ENCODE measurements at places on chromosomes 3 and 15.

- no peak overlapping the region for H3K27ac ChIP-seq
- no peaks in the 10 kb centered on the region for H3K4me1 ChIP-seq
- H3K4me3 ChIP-seq = no peak overlapping the region
These were observed 9.6 kb downstream of the ZBTB11 start for GRCh38 chr3:101667331-101667730.

GRCh38 chr15:38195191-38195901, 57.3 kb upstream of the SPRED1 start:
- no peak overlapping the region for H3K4me3 ChIP-seq
- H3K36me3 ChIP-seq = no peaks in the 10 kb centered on the region
- H3K4me1 ChIP-seq = no peaks in the 10 kb centered on the region
- no peaks in the 10 kb centered on the region for H3K27me3 ChIP-seq
- H3K27ac ChIP-seq = no peak overlapping the region

DNA sequence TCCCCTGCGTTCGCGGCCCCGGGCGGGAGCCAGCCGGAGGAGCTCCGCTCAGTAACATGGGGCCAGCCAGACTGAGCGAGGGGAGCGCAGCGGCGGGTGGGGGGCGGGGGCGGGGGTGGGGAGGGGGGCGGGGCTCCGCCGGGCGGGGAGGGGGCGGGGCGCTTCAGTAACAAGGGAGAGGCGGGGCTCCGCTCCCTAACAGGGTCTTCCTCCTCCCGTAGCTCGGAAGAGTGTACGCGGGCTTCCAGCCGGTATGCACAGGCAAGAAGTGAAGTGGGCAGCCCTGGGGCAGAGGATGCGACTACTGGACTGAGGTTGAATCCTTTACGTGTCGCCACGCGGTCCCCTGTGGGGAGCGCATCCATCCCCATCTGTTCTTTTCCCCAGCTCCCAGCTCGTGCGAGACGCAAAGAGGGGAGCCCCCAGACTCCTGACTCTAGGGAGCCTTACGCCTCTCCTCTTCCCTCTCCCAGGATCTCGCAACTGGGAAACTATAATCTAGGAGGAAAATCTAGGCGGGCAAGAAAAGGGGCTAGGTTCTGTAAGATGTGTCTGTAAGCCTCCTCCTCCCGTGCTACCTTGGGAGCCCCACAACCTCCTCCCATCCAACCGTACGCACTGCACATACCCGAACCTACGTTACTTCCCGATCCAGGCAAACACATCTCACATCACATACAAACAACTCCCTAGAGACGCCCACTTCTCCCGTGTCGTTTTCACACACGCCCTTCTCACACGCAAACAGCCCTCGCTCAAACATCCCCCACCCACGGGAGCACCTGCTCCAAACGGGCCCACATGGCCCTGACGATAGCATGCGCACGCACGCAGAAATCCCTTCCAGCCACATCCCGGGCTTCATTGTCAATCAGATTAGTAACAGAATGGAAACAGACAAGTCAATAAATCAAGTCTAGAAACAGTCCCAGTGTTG, at the start of gene SHF:
SHF (minus strand) TSS at position 73 of the 937 bp plus-strand sequence; CDS start at position 58, 15 bp downstream.
- H3K27me3 ChIP-seq = no peaks in the 10 kb centered on the region
- no peaks in the 10 kb centered on the region for H3K36me3 ChIP-seq
- DNase-seq = peak; percentile 74

DNA sequence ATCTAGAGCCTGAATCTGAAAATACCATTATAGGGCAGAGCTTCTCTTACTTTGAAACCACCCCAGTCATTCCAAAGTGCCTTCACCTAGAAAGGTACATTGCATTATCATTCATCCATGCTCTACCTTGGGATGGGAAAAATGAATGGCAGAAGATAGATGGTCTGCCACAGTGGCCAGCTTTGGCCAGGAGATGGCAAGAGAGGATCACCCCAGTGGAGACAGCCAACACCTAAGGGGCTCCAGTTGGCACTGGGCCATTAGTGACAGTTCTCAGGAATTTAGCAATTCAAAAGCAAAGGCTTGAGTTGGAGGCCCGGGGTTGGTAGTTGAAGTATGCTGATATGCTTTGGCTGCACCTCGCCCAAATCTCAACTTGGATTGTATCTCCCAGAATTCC, 253.6 kb upstream of the MRPL3 start:
- no peaks in the 10 kb centered on the region for H3K36me3 ChIP-seq
- no peak for DNase-seq
- no peaks in the 10 kb centered on the region for H3K4me1 ChIP-seq
- H3K27ac ChIP-seq = no peak overlapping the region
- no peaks in the 10 kb centered on the region for H3K27me3 ChIP-seq

- DNase-seq = no peak
- H3K4me3 ChIP-seq = no peak overlapping the region
- no peaks in the 10 kb centered on the region for H3K36me3 ChIP-seq
These were observed 309.9 kb upstream of the THBS1 start for GRCh38 chr15:39270934-39271333.

- no peak overlapping the region for H3K4me3 ChIP-seq
- peaks cover 14% of the 10 kb centered on the region for H3K4me1 ChIP-seq
- DNase-seq = no peak
- H3K27ac ChIP-seq = no peak overlapping the region
- no peaks in the 10 kb centered on the region for H3K36me3 ChIP-seq
- no peaks in the 10 kb centered on the region for H3K27me3 ChIP-seq
These were observed 47.2 kb upstream of the KPNA4 start for GRCh38 chr3:160612386-160613075.

DNA sequence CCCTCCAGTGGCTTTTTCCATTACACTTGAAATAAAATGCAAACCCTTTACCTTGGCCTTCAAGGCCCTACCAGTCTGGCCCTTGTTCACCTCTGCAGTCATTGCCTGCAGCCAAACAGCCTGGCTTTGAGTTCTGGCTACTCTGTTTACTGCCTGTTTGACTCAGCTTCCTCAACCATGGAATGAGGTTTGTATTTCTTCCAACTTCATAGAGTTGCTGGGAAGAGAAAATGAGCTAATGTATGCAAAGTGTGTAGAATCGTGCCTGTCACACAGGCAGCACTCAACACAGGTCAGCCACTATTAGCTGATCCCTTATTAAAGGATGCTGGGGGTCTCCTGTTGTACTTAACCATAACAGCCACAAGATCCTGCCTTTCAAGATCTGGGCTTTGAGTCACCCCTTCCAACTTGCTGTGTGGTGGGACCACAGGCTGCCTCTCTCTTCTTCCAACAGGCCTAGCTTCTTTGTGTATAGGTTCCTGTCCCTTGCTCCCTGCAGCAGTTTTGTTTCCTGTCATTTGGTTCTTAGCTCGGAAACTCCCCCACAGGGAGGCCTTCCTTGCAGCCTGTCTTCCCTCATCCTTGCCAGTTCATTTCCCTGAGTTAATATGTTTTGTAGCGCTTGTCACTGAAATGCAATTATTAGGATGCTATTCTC, 6.4 kb downstream of the MED12L start:
- no peak overlapping the region for H3K27ac ChIP-seq
- H3K4me3 ChIP-seq = no peak overlapping the region
- peaks cover 1% of the 10 kb centered on the region for H3K27me3 ChIP-seq
- no peak for DNase-seq
- H3K36me3 ChIP-seq = no peaks in the 10 kb centered on the region

All from psoas muscle (tissue), 8 donors.